ENCODE measurements at places on chromosomes 4 and X.

GRCh38 chr4:147011411-147011810 is 65.7 kb upstream of the TTC29 start:
- no peak for DNase-seq

GRCh38 chr4:139655116-139655515 is 10.5 kb upstream of the MGST2 start:
- DNase-seq, result no peak

DNA sequence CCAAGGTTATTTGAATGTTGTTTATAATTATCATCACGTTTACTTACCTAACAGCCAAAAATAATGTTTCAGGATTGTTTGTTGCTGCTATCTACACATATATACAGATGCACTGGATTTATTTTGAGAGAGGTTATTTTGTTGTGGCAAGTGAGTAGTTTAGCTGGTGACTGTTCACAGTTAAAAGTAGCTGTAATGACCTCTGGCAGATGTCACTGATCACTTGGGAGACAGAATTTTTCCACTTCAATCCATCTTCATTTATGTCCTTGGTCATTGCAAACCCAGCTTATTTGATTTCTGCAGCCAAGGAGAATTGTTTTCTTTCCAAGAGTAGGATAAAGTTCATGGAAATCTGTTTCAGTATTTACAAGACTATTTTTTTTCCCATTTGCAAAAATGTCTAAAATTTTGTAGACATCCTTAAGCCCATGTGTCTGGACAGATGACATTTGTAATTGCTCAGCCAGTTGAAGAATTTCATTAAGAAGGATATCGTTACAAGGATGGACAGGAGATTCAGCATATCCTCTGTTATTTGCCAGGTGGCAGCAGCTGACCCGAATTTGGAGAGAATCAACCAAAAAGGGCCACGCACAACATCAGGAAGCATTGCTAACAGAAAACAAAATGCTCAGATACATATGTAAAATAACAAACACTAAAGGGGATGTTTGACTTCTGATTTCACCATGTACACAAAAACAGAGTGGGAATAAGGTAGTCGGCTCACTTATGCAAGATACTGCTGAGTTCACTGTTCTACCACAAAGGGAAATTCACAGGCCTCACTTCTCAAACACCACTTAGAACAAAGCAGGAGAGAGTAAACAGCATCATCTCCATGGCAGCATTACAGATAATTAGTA is 64.5 kb downstream of the GPRIN3 start:
- no peak for DNase-seq

DNA sequence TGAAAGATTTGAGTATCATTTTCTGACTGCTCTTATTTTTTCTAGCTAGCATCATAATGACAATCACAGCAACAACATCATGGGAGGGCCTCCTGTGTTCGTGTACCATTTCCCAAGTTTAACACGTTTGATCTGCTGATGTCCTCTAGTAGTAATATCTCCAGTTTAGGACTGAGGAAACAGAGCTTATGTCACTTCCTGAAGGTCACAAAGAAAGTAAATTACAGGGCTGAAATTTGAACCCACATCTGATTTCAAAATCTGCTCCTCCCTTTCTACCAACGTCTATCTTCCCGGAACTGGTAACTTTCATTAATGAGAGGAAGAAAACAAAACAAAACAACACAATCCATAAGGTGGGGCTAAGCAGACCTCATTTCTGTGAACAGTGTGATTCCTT is 302.7 kb downstream of the PACRGL start:
- no peak for DNase-seq

GRCh38 chrX:82649645-82650044 is 858.4 kb upstream of the POU3F4 start:
- no peak for DNase-seq
